ENCODE measurements at places on chromosomes 6 and 20.
A peak's percentile ranks its signal among the peaks of the same experiment; 100 is the strongest.

DNA sequence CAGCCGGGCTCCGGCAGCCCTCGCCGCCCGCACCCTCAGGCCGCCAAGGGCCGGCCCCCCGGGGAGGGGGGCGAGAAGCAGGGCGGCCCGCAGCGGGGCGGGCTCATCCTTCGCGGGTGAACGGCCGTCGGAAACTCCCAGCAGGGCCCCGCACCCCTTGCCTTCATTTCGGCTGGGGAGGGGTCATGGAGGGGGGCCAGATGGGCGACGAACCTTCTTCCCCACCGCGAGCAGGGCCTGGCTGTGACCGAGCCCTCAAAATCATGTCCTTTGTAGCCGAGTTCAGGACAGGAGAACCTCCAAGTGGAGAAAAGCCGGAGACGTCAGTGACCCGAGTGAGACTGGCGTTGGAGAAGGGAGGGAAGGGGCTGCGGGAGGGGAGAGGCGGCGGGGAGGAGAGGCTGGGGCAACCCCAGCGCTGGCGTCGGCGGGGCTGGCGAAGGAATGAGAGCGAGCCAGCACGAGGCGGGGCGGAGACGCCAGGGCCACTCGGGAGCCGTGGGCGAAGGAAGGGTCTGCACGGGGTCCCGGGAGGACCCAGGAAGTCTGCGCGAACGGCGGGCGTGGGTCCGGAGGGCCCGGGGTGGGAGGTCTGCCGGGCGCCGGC is 571 bp upstream of the FOXC1 start:
- DNase-seq = peak; percentile 46

DNA sequence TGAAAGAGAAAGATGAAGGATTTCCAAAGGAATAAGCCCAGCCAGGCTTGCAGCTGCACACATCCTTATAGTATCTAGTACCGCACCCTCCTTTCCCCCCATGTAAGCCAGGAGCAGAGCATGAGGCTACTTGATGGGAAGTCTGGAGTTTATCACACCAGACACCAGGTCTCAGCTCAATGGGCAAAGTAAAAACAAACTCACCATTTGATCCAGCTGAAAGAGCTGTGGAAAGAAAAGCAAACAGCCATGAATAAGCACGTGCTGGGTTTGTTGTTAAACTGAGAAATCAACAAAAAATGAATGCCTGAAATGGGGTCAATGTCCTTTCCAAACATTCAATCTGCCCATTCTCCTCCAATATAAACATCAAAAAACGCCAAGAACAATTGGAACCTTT is 50.6 kb upstream of the MAP7 start:
- no peak for DNase-seq

GRCh38 chr6:143112084-143112768 is 51.5 kb downstream of the AIG1 start:
- no peak for DNase-seq

- no peak for DNase-seq
Observed at GRCh38 chr6:135667691-135668455, 170.3 kb upstream of the AHI1 start.

GRCh38 chr6:7202950-7203349 is 95.2 kb downstream of the RREB1 start:
- DNase-seq = no peak

DNA sequence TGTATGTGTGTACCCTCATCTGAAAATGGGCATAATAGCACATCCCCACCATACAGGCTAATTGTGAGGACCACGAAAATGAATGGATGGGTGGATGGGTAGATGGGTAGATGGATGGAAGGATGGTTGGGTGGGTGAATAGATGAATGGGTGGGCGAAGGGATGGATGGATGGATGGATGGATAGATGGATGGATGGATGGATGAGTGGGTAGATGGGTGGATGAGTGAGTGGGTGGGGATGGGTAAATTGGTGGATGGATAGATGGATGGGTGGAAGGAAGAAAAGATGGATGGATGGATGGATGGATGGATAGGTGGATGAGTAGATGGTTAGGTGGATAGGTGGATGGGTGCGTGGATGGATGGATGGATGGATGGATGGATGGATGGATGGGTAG is 19.7 kb downstream of the RIPOR3 start:
- DNase-seq = no peak

DNA sequence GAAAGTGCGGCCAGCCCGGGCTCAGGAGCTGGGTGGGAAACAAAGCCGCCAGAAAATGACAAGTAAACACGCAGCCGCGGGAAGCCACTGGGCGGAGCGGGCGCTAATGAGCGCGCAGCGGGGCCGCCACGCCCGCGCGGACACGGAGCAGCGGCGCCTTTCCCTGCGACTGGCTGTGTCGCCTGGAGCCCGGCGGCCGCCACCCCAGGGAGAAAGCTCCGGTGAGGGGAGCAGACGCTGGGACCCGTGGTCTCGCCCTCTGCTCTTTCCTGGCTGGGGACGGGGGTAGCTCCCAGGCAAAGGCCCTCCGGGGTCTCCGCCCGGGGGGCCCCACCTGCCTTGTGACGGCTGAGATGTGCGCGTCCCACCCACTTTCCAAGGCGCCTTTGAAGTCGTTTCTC is 54.9 kb downstream of the PRR18 start:
- no peak for DNase-seq

- no peak for DNase-seq
Observed at GRCh38 chr6:84836366-84836765, 72.0 kb upstream of the TBX18 start.

DNA sequence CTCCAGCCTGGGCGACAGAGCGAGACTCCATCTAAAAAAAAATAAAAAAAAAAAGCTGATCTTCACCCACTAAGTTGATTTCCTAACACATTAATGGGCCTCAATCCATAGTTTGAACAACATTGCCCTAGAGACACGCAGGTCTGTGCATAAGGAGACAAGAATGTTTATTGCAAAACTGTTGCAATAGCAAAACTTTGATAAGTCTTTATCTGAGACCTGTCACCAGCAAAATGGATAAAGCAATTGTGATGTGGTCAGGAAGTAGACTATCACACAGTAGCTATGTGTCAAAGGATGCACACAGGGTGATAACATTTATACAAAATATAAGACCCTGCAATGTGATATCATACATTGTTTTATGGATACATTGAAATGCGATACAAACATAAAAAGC is 4.2 kb upstream of the ITPR3 start:
- DNase-seq = no peak

DNA sequence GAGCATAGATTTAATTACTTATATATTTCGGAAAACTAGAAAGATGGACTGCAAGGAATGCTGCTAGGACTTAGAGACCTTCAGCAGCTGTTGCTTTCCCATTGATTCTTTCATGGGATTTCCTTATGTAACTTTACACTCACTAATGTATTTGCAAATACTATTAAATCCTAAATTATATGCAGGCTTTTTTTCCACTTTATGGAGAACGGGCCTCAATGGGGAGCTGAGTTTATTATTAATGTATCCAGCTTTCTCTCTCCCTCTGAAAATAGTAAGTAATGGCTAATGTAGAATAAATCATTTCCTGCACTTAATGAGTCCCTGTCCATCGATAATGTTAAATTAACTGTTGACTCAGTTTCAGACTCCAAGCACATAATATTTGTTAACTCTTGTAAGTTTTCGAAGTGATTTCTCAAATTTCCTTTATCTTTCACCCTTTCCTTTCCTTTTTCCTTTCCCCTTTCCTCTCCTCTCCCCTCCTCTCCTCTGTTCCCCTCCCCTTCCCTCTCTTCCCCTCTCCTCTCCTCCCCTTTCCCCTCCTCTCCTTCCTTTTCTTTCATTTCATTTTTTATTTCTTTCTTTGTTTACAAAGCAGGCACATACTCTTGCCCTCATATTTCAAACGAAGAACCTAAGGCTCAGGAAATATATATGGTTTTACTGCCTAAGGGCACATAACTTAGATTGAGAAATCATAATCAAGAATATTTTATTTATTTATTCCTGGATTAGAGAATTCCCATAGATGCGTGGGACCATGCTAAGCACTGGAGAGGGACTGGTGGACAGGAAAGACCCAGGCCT is 503.6 kb downstream of the MMUT start:
- DNase-seq = no peak

DNA sequence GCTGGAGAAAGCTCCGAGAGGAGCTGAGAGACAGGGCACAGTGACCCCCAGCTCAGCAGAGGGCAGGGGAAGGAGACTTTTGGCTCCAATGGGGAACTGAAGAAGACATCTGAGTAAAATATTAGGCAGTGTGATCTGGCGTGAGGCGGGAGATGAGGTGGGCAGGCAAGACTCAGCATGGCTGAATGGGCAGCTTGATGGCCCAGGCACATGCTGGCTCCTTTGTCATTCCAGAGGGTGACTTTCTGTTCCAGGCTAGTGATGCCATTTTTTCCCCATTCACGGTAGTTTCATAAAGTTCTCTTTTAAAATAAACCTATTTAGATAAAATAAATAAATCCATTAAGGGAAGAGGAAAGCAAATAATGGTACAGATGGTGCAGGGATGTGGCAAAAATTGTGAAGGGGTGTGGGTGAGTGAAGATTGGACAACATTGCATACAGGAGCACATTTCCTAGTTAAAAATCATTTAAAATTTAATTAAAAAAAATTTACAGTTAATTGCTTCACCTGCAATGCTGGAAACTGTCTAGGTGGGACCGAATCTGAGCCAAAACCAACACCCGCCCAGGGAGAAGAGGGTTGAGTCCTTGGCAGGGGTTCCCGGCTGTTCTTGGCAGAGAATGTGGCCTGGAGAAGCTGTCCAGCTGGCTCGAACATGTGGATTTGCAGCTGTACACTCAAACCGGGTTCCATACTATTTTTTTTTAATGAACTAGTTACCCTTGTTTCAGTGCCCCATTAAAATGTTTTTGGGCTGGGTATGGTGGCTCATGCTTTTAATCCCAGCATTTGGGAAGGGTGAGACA is 41.7 kb upstream of the PRELID3B start:
- no peak for DNase-seq

DNA sequence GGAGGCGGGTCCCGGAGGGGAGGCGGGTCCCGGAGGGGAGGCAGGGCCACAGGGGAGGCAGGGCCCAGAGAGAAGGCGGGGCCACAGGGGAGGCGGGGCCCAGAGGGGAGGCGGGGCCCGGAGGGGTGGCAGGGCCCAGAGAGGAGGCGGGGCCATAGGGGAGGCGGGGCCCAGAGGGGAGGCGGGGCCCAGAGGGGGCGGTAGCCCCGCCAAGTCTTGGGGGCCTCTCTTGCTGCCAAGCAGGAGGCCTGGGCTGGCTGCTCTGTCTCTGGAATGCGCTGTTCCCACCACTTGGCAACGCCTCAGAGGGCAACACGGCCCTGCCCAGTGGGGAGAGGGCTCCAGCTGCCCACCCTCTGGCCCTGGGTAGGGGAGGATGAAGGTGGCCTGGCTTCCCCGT is 80.5 kb downstream of the YTHDF1 start:
- DNase-seq = no peak

DNA sequence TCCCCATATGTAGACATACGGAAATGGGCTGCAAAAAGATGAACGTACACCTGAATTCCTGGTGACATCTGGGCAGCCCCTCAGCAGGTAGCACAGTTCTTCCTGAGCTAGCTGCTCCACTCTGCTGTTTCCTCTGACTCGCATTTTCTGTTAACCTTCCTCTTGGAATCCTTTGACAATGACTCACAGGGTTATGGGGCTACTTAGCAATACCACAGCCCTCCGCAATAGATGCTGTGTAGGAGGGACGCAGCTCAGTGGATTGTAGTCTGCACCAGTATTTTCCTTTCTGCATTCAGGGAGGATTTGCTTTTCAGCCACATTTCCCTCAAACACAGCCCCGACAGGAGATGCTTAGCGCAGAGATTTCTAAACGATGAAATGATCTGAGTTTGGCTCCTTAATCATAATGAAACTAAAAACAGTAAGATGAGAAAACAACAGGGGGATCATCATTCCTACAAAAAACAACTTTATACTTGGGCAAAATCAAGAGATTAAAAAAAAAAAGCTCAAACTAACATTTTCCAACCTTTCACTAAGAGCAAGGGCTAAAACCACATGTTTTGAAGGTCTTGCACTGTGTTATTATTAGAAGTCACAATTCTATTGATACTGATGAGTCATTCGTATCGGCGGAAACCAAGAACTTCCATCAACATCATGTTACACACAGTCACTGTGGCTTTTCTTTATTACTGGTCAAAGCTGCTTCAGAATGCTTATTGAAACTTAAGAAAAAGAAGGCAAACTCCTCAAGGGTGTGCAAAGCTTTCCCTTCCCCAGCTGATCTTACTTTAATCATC is 12.2 kb downstream of the BACH2 start:
- DNase-seq = no peak

DNA sequence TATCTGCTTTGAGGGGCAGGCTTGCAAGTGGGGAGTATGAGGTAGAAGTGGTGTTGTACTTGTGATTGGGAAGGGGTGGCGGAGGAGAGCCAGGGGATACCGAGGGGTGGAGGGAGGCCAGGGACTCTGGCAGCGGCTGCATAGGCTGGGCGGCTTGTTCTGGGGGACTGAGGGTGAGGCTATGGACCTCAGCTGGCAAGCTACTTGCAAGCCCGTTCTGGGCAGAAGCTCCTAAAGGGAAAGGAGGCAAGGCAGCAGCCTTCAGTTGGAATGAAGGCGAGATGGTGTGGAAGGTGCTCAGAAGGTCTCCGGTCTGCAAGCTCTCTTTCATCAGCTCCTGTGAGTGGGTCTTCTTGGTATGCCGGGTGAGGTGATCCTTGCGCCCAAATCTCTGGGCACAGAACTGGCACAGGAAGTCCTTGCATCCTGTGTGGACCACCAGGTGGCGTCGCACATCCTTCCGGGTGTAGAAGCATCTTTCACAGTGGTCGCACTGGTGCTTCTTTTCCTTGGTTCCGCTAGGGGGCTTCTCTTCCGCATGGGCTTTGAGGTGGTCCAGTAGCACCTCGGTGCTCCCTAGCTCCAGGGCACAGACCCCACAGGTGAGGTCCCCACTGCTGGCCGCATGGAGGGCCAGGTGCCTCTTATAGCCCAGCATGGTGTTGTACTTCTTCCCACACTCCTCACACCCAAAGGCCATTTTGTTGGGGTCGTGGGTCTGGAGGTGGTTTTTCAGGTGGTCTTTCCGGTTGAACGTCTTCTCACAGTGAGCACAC is 66.0 kb downstream of the PLAGL1 start:
- peak; percentile 86 for DNase-seq

DNA sequence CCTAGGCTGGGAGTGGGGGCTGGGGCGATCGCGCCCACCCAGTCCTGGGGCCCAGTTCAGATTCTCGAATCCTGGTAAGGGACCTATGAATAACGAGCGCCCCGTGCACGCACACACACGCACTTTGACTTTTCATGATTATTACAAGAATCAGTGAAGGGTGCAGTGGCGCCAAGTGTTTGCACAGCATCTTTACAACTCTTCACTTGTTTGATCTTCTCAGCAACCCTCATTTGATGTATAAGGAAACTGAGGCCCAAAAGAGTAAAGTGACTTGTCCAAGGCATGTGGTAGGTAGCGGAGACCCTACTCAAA is 863 bp upstream of the LRFN2 start:
- DNase-seq = no peak

DNA sequence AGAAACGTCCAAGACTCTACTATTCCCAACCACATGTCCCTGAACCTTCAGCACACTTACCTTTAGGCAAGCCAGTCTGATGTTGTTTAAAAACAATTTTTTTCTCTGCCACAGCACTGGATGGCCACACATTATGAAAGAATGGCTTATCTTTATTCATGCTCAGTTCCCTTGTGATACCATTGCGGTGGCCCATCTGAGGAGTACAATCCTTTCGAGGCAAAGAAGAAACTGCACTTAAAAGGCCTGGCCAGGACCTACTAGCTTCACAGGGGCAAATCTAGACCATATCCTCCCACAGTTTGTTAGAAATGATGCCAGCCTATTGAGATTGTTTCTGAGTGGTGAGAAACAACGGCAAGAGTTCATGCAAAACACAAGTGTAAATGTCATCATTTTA is 88.4 kb upstream of the PLEKHG1 start:
- no peak for DNase-seq
